ENCODE measurements at places on chromosomes 2 and 18.

DNA sequence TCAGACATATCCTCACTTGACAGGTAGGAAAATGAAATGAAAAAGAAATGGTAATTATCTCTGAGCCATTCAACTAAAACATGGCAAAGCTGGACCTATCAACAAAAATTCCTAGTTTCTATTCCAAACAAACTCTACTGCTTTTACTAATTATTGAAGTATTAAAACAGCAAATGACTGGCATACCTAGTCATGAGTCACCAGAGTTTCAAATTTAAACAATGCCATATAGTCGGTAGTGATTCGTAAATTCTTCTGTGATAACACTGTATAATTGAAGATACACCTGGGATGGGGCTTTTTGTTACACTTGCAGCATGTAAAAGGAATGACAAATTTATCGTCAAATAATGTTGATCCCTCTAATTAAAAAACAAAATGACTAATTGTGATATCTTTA, 153.1 kb upstream of the THUMPD2 start:
- no peak for DNase-seq

GRCh38 chr2:15732341-15733077, 140.8 kb downstream of the DDX1 start:
- no peak for DNase-seq

DNA sequence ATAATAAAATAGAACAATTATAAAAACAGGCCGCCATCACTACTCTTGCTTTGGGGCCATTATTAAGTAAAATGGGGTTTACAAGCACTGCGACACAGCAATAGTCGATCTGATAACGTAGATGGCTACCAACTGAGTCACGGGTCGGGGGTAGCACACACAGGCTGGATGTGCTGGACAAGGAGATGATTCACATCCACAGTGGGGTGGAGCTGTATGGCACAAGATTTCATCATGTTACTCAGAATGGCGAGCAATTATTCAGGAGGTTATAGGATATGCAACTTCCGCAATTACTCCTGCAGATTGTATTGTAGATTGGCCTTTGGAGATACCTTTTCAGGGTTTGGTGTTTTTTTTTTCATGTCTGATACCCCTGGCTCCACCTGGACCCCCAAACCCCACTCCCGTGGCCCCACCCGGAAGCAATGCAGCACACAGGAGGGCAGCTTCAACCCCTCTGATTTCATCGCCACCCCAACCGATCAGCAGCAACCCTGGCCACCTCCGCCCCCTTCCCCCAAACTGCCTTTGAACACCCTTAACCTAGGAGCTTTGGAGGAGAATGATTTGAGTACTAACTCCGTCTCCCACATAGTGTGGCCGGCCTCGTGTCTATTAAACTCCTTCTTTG, 21.4 kb upstream of the MLPH start:
- no peak for DNase-seq

DNA sequence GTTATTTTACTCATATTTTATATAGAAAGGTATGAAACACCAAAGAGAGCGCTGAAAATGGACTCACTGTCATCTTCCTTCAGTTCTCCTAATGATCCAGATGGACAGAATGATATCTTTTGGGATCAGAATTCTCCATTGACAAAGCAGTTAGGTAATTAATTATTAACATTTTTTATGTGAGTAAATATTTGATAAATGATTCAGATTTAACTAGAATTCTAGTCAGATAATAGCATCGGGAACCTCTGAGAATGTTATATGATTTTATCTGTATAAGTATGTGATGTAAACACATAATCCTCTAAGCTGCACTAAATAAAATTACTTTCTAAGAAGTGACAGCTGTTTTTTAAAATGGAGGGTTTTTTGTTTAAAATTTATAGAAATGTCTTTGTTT, 2.0 kb downstream of the ETAA1 start:
- DNase-seq, result no peak

GRCh38 chr2:174794851-174795374, 30.6 kb upstream of the CHRNA1 start:
- no peak for DNase-seq

Data from activated CD8-positive, alpha-beta memory T cell treated with anti-CD3 and anti-CD28 coated beads, Interleukin-2, amount 50 U/mL, for 48 hours (primary cell).